ENCODE measurements at places on chromosomes 5 and 9. TPM values are rescaled to one million over a fixed set of nuclear protein-coding genes. Genes with fewer than 3 reads are reported as not detected.

GRCh38 chr9:80326105-80326504, 754.3 kb downstream of the TLE4 start:
- H3K4me3 ChIP-seq = no peak overlapping the region
- no peaks in the 10 kb centered on the region for H3K4me1 ChIP-seq
- DNase-seq = no peak

GRCh38 chr5:168879929-168880328, 300.8 kb upstream of the PANK3 start:
- peaks cover 2% of the 10 kb centered on the region for H3K36me3 ChIP-seq
- DNase-seq = no peak
- no peak overlapping the region for H3K4me3 ChIP-seq

GRCh38 chr5:159805021-159805420, 111.3 kb upstream of the ADRA1B start:
- H3K4me1 ChIP-seq = no peaks in the 10 kb centered on the region
- no peak overlapping the region for H3K4me3 ChIP-seq
- peak; percentile 75 for DNase-seq
- H3K27me3 ChIP-seq = no peaks in the 10 kb centered on the region
- no peak overlapping the region for H3K27ac ChIP-seq

- H3K36me3 ChIP-seq = no peaks in the 10 kb centered on the region
- H3K27me3 ChIP-seq = no peaks in the 10 kb centered on the region
- DNase-seq = no peak
Observed at GRCh38 chr5:76732405-76733048, 16.6 kb downstream of the F2R start.

GRCh38 chr5:131525805-131526204, 109.2 kb downstream of the RAPGEF6 start:
- no peak overlapping the region for H3K27ac ChIP-seq
- no peaks in the 10 kb centered on the region for H3K36me3 ChIP-seq
- no peak for DNase-seq
- no peaks in the 10 kb centered on the region for H3K27me3 ChIP-seq
- peaks cover 2% of the 10 kb centered on the region for H3K4me1 ChIP-seq

DNA sequence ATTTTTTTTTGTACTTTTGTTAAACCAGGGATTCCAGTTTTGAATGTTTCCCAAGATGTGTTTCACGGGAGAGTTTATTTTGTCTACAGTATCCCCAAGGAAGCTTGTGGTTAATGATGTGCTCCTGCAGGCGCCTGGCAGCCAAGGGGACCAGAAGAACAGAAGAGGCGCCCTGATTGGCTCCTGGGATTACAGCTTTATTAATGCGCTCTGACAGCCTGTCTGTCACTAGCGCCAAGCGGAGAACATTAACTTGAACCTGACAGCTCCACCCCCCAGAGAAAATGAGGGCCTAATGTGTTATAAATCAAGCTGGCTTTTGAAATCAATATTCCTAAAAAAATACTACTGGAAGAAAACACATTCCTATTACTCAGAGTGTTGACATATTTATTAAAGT, 5.0 kb upstream of the FBXL7 start:
- no peak overlapping the region for H3K27ac ChIP-seq
- H3K4me1 ChIP-seq = no peaks in the 10 kb centered on the region
- H3K27me3 ChIP-seq = no peaks in the 10 kb centered on the region
- H3K4me3 ChIP-seq = no peak overlapping the region
- H3K36me3 ChIP-seq = no peaks in the 10 kb centered on the region

- no peaks in the 10 kb centered on the region for H3K4me1 ChIP-seq
- DNase-seq = no peak
- H3K36me3 ChIP-seq = peaks cover 14% of the 10 kb centered on the region
- H3K27ac ChIP-seq = no peak overlapping the region
Observed at GRCh38 chr9:133044661-133045060, 13.9 kb downstream of the GTF3C5 start.

DNA sequence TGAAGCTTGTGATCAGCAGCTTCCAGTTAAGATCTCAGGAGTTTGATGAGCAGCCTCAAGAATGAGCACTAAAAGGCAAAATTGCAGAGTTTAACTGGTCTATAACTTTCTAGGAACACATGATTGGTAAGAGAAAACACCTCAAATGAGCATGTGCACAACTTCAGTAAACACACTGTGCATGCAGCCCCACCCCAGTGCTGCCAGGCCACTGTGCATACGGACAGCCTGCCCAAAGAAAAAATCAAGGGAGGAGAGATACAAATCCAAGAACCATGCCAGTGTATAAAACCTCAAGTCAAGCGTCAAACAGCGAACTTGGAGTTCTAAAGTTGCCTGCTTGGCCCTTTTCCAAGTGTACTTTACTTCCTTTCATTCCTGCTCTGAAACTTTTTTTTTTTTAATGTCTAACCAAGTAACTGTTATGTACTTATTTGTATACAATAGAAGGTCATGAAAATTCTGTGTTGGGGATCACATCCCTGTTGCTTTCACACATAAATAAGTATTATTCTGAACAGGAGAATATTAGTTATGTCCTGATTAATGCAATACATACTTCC, 125.6 kb upstream of the TSLP start:
- no peak for DNase-seq
- no peaks in the 10 kb centered on the region for H3K27me3 ChIP-seq
- H3K27ac ChIP-seq = no peak overlapping the region

DNA sequence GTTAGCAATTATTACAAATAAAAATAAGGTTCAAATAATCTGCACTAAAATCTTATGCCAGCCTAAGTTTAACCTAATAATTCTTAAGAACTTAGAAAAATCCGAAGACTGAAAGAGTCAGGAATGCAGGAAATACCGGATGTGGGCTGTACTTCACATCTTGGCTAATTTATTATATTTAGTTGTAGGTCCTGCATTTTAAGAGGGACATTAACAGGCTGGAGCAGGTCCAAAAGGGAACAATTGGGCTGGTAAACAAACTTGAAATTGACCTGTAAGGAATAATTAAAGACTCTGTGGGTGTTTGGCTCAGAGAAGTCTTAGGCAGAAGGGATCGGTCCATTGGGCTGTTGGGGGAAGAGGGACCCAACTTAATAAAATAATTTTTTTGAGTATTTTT, 18.4 kb downstream of the GLRA1 start:
- DNase-seq = no peak
- H3K27me3 ChIP-seq = no peaks in the 10 kb centered on the region
- no peaks in the 10 kb centered on the region for H3K36me3 ChIP-seq

- H3K27ac ChIP-seq = no peak overlapping the region
- H3K36me3 ChIP-seq = no peaks in the 10 kb centered on the region
- no peak for DNase-seq
- H3K4me3 ChIP-seq = no peak overlapping the region
- H3K4me1 ChIP-seq = no peaks in the 10 kb centered on the region
Observed at GRCh38 chr9:24776226-24776625, 230.5 kb upstream of the IZUMO3 start.

DNA sequence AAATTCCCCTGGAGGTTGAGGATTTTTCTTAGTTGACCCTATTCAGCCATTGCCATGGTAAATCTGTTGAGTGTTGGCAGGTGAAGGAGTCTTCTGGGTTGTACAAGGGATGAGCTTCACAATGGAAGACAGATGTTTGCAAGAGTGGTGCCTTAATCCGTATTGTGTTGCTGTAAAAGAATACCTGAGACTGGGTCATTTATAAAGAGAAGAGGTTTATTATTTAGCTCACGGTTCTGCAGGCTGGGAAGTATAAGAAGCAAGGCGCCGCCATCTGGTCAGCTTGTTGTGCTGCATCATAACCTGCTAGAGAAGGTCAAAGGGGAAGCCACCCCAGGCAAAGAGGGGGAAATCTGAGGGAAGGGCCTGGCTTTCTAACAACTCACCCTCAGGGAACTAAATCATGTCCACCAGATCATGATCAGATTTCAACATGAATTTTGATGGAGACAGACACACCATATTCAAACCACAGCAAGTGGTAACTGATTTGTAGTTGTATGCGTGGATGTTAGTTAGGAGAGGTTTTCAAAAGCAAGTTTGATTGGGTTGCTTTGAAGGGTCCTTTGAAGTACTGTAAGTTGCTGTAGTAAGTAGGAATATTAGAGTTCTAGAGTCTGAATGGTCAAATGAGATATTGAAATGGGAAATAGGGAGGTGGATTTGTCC, 2.5 kb downstream of the TNPO1 start:
- no peak overlapping the region for H3K4me3 ChIP-seq
- peaks cover 3% of the 10 kb centered on the region for H3K4me1 ChIP-seq
- no peaks in the 10 kb centered on the region for H3K36me3 ChIP-seq
- DNase-seq = peak; percentile 83

- H3K4me1 ChIP-seq = no peaks in the 10 kb centered on the region
- H3K27ac ChIP-seq = no peak overlapping the region
- H3K4me3 ChIP-seq = no peak overlapping the region
- H3K36me3 ChIP-seq = peaks cover 2% of the 10 kb centered on the region
- DNase-seq = no peak
Observed at GRCh38 chr5:122019919-122020590, 58.0 kb downstream of the LOX start.

- no peaks in the 10 kb centered on the region for H3K4me1 ChIP-seq
- H3K36me3 ChIP-seq = no peaks in the 10 kb centered on the region
- no peak overlapping the region for H3K27ac ChIP-seq
Observed at GRCh38 chr5:133423011-133423617, 189.2 kb downstream of the FSTL4 start.

GRCh38 chr5:146306838-146307237, 31.8 kb upstream of the POU4F3 start:
- no peaks in the 10 kb centered on the region for H3K4me1 ChIP-seq
- H3K4me3 ChIP-seq = no peak overlapping the region
- H3K27me3 ChIP-seq = no peaks in the 10 kb centered on the region
- no peak for DNase-seq
- no peaks in the 10 kb centered on the region for H3K36me3 ChIP-seq
- no peak overlapping the region for H3K27ac ChIP-seq

DNA sequence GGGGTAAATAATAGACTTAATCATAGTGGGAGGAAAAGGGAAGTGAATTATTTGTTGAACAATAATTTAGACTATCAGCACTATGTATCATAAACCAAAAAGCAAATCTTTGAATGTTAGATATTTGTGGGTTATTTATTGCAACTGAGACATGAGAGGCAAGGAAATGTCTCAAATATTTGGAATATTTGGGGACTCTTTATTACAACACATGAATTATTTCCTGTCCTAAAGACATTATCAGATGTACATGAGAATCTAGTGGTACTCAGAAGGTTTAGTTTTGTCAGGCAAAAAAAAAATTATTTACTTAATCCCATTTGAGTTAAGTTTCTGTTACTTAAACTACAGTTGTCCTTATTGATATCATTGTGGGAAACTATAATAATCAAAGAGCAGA, 91.1 kb downstream of the TLR4 start:
- H3K4me1 ChIP-seq = no peaks in the 10 kb centered on the region
- H3K27ac ChIP-seq = no peak overlapping the region
- H3K36me3 ChIP-seq = no peaks in the 10 kb centered on the region
- DNase-seq = no peak
- no peak overlapping the region for H3K4me3 ChIP-seq

DNA sequence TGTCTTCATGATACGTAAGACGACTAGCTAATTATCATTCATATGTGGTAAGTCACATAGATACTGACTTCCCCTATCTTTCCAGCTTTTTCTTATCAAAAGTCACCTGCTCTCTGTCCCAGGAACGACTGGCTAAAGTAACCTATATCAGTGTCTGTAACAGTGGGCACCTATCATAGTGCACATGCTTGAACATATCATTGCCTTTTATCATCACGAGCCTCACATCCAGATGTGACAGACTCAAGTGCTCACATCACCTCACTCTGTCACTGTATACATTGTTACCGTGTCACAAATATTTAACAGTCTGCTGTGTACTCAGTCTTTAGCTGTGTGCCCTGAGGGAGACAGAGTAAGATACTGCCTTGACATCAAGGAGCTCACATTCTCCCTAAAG, 125.4 kb upstream of the CCDC152 start:
- no peak for DNase-seq
- no peaks in the 10 kb centered on the region for H3K4me1 ChIP-seq
- H3K4me3 ChIP-seq = no peak overlapping the region
- H3K27me3 ChIP-seq = no peaks in the 10 kb centered on the region
- no peaks in the 10 kb centered on the region for H3K36me3 ChIP-seq

- no peak overlapping the region for H3K27ac ChIP-seq
- no peak for DNase-seq
- H3K36me3 ChIP-seq = no peaks in the 10 kb centered on the region
Observed at GRCh38 chr5:59099270-59099994, 516.6 kb downstream of the RAB3C start.

The SLC36A2 gene
- not detected for total RNA-seq

The PAX5 gene
- 0.81 TPM for total RNA-seq

Measured in aorta (tissue), 5 donors.